ENCODE measurements at places on chromosomes 13 and 19.

GRCh38 chr19:44788971-44789370 is 11.3 kb downstream of the CBLC start:
- DNase-seq: no peak

DNA sequence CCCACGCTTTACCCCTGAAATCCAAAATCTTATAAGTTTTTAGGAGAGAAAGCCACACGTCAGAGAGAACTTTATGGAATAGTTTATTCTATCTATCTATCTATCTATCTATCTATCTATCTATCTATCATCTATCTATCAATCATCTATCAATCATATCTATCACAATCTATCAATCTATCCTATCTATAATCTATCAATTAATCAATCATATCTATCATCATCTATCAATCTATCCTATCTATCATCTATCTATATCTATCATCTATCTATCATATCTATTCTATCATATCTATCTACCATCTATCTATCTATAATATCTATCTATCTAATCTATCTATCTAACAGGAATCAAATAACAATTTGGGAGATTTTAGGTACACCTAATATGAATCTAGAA is 115.1 kb downstream of the FGF9 start:
- DNase-seq: no peak

- peak; percentile 63 for DNase-seq
Observed at GRCh38 chr13:100392709-100393630, 195.6 kb downstream of the GGACT start.

DNA sequence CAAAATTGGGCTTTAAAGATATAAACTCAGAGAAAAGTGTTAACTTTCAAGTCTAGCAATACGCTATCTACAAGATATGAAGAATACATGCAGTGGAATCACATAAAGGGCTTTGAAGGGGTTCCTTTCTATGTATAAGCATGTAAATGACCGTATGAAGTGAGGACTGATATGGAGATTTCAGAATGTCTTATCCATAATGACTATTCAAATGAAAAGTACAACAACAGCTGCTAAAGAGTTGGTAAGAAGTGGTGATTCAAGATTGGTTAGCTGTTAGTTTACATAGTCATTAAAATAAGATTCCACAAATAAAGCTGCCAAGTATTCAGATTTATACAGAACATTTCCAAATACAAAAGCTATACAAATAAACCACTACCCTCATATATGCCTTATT is 153.4 kb upstream of the STARD13 start:
- DNase-seq: no peak

DNA sequence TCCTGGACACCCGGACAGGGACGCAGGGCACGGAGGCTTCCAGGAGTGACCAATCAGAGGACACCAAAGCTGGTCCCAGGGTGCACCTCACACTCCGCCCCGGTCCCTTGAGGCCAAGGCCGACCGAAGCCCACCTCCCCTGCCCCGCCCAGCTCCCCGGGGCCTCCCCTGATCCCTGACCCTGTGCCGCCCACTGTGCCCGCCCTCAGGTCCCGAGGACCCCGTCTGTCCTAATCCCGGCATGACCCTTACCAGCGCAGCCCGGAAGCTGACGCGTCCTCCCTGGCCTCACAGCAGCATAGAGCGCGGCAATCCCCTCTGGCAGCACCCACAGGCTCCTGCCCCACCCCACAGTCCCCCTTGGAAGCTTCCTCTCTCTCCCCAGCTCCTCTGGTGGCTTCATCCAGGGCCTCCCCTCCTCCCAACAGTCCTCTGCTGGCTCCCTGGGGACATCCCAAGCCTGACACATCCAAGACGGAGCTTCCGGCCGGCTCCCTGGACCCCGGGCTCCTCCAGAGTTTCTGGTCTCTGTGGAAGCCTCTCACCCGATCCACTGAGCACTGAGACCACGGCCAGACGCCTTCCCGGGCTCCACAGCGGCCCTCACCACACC is 7.4 kb upstream of the CDC34 start:
- no peak for DNase-seq

DNA sequence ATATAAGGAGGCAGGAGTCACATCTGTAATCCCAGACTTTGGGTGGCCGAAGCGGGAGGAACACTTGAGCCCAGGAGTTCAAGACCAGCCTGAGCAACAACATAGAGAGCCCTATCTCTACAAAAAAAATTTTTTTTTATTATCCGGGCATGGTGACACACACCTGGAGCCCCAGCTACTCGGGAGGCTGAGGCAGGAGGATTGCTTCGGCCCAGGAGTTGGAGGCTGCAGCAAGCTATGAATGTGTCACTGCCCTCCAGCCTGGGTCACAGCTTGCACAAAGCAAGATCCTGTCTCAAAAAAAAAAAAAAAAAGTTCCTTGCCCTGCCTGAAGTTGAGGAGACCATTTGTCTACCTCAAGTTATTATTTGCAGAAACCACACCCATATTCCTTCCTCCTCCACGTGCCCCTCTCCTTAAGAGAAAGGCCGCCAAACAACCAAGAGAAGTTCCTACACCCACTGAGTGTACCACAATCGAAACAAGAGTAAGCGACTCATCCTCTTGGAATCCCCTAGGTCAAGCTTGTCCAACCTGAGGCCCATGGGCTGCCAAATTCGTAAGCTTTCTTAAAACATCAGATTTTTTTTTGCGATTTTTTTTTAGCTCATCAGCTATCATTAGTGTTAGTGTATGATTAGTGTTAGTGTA is 2.2 kb downstream of the ABCC4 start:
- DNase-seq: no peak

DNA sequence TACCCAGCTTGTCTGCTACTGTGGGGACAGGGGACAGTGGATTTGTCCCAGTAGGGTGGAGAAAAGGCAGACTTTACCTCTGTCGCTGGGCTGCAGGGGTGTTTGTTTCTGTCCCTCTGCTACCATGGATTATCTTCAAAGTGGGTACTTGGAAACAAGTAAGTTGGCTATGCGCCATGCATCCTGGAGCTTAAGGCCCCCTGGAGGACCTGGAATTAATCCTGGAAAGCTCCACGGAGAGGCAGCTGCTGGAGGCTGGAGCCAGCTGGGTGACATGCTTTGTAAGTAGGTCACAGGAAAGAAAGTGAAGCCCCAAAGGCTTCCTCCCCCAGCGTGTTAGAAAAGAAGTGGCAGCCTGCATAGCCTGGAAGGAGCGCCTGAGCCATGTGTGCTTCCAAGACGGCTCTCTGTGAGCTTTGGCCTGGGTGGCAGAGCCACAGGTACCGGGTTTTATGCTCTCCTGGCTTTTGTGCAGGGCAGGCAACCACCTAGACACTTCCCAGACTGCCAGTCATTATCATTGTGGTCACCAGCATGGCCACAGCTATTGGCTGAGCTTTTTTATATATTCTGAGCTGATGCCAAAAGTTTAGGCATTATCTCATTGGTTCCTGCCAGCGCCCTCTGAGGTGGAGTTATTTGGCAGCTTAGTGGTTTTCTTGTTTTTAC is 9.5 kb downstream of the B3GLCT start:
- no peak for DNase-seq

GRCh38 chr13:69264362-69265334 is 843.0 kb upstream of the ATXN8OS start:
- DNase-seq: no peak

- DNase-seq: peak; percentile 64
Observed at GRCh38 chr13:26482451-26483197, 74.9 kb upstream of the WASF3 start.

GRCh38 chr19:36420961-36421748 is 2.7 kb upstream of the ZFP82 start:
- no peak for DNase-seq

DNA sequence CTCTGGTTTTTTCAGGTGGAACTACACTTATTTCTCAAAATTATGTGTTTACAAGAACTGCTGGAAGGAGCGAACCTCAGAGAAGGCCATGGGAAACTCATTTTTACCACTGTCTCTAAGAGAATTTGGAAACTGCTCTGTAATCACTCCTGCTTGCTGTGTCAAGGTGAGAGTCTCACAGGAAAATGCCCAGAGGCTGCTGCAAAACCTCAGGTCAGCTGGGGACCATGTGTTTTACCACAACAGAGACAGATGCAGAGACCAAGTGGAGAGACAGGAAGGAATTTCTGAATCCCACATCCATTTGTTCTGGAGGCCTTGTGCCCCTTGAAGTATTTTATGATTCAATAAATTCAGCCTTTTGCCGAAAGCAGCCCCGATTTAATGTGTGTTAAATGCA is 743.8 kb upstream of the SLC10A2 start:
- DNase-seq: no peak

DNA sequence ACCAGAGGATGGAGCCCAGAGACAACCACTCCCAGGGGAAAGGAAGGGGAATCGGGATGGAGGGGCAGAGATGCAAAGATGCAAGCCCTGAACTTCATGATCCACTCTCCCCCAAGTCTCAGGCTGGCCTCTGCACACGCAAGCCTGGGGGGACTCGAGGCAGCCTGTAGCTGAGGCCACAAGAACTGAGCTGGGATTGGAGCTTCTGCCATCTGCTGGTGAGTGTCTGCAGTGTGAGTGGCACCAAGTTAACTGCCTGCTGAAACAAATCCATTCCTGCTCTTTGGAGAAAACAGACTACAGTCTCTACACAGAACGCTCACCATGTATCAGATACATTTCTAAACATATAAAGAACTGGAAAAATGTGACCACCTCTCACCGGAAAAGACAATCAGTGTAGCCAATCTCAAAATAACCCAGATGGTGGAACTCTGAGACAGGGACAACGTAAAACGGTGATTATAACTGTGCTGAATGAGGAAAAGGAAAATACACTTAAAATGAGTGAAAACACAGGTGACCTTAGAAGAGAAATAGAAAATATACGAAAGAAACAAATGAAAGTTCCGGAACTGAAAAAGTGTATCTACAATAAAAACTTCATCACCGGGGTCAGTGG is 62.1 kb downstream of the KLF2 start:
- peak; percentile 71 for DNase-seq

DNA sequence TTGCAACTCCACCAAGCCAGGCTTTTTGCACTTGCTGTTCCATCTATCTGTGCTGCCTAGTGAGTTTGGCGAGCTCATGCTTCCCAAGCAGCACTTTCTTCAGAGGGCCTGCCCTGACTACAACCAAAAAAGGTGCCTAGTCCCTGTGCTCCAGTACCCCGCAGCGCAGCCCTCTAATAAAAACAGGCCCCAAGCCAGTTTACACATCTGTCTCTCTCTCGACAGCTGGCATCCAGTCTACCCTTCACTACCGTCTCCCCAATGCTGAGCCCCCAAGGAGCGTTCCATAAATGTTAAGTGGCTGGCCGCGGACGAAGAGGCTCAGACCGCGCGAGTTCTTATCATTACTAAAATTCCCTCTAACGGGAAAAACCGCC is 512 bp downstream of the MED4 start:
- peak; percentile 3 for DNase-seq

- DNase-seq: no peak
Observed at GRCh38 chr13:106418556-106418955, 116.9 kb downstream of the EFNB2 start.

GRCh38 chr13:77861741-77862140 is 56.9 kb downstream of the EDNRB start:
- no peak for DNase-seq

- DNase-seq: no peak
Observed at GRCh38 chr13:24183741-24184182, 23.2 kb downstream of the SPATA13 start.

GRCh38 chr19:3544742-3545668 is 6.0 kb downstream of the TEKTIP1 start:
- DNase-seq: peak; percentile 84

DNA sequence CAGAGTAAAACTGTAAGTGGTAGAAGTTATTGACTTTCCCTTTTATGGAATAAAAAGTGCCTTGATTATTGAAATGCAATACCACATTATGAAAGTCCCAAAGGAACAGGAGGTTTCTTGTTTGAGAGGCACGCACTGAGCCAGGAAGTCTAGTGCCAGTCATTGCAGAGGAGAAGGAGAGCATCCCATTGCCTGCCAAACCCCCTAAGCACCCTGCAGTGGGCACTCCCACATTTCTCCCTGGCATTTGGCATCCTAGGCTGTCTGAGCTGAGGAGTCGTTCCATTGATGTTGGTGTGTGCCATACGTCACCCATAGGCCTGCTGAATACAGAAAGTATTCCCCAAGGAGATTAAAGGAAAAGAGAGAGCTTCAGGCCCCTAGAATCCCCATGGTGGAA is 85.7 kb upstream of the MBNL2 start:
- DNase-seq: no peak

- no peak for DNase-seq
Observed at GRCh38 chr13:89061821-89062220, 1390.7 kb downstream of the SLITRK5 start.

GRCh38 chr19:56538761-56539263 is at the start of gene ZFP28:
Gene ZFP28 (plus strand): TSS chr19:56538948. CDS start chr19:56539019, 71 bp downstream.
- no peak for DNase-seq

DNA sequence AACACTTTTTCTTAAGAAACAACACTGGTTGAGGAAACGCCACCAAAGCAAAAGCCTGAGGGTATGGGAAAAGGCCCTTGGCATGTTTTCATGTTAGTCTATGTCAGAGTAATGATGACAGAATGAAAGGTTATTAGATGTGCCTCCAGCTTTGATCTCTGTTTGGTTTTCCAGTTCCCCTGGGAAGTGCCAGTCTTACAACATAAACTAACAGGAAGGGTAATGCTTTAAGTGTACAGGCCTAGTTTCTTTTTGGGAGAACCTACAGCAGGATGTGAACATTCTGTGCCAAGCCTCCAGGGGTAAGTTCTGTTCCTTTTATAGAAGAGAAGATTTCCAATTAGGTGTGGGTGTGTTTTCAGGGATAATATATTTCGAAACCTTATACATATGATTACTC is 121.7 kb downstream of the FNDC3A start:
- DNase-seq: no peak

DNA sequence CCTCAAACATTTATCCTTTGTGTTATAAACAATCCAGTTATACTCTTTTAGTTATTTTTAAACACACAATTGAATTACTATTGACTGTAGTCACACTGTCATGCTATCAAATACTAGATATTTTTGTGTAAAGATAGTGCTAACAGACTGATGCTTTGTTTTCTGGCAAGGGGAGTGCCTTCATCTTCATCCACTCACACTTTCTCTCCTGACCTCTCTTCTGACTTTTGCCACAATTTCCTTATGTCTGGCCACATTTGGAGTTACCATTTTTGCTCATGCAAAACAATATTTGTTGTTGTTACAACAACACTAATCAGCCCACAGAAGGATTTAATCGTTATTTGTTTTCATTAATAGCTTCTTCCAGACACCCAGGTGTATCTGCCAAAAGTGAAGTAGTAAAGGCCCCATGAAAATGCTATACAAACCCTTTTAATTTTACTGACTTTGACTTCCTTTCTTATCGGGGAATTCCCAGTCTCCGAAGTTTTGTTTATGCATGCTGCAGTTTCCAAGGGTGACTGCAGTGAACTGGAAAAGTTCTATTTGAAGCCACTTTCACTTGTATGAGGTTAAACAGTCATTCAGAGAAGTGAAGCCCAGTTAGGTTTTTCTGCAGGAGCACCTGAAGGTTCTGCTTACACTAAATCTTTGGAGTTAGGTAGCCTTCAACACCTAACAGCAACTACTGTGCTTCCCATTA is 66.1 kb upstream of the FRY start:
- no peak for DNase-seq

DNA sequence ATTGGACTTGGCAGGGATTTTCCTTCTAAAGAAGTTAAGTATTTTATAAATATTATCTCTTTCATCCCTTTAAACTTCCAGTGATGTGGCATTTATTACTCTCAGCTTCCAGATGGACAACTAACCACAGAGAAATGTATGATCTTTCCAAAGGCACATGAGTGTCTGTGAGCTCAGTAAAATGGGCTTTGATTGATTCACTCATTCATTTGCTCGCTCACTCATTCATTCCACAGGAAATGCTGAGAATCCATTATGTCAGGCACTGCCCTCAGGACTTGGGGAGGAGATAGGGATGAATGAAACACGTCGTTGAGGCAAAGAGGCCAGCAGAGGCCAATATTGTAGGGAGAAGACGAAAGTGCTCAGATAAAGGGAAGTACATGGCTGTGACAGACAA is 359.3 kb downstream of the EFNB2 start:
- no peak for DNase-seq
